ENCODE measurements at places on chromosomes 6 and 20.

DNA sequence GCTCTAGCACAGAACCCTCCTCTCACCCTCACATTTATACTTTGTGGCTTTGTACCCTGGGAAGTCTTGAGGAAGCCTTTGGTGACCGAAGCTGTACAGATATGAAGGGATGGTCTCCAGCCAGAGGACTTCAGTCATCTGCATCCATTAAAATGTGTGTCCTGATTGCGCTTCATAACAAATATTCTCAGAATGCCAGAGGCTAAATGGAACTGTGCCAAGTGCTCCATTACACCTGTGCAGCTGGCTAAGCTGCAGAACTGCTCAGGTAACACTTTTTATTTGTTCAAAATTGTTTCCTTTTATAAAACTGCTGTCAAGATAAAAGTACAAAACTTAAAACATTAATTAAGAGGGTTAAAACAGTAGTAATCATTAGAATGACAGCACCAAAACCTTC, 22.3 kb downstream of the TPBG start:
- no peak for DNase-seq

DNA sequence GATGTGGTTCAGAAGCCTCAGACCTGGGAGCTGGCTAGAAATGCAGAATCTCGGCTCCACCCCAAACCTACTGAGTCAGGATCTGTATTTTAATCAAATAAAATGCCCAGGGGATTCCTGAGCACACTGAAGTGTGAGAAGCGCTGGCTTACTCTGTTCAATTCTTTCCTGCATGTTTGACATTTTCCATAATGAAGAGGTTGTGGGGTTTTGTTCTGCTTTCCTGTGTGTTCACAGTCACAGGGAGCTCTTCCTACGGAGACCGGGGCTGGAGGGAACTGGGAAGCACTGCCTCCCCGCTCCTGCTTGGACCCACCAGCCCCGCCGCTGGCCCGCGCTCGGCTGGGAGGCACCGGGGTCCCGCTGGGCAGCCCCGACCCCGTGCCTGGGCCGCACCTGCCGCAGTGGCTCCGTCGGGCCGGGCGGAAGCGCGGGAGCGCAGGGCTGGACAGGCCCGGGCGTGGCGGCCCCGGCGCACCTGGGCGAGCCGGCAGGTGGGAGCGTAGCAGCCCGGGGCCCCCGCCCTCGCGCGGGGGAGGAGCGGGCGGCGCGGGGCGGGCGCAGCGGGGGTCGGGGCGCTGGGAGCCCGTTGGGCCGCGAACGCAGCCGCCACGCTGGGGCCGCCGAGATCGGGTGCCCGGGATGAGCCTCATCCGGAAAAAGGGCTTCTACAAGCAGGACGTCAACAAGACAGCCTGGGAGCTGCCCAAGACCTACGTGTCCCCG, at the start of gene MAPK13:
TSS of gene MAPK13 (plus strand) at position 573 of the 726 bp plus-strand sequence. CDS start at position 643, 70 bp downstream.
- DNase-seq: peak; percentile 10

DNA sequence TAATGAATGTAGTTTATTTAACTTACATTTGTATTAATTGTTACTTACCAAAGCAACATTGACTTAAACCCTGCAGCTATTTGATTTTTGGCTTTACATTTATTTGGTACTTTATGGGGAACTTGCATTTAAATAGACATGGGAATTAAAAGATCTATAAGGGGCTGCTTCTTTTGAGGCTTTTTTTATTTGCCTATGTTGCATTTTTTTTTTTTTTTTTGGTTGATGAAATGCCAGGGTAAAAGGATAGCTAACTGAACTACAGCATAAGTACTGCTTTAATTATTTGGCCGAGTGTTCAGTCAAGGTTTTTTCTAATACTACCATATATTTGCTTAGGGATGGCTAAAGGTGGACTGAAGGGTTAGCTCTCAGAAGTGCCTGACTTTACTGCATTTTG, 62.5 kb upstream of the CDH4 start:
- DNase-seq: no peak

DNA sequence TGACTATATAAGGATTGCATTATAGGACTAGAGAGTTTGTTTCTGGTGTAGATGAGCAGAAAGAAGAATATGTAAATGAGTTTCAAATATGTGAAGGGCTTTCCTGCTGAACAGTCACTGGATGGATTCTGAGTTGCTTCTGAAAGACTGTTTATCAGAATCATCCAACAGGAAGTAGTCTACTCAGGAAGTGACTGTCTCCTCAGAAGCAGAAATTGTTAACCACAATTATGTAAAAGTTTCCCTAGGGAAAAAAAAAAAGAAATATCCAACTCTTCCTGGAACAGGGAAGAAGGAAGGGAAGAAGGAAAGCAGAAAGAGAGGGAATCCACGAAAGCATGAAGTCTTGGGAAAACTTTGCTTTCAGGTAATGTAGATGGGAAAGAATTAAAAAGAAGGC, 138.9 kb downstream of the TENT5A start:
- DNase-seq: no peak

GRCh38 chr6:117188627-117189201, 76.6 kb upstream of the VGLL2 start:
- no peak for DNase-seq
